Fibroblast of lung (primary cell): ENCODE measurements at places on chromosomes 1 and 21.
A peak's percentile ranks its signal among the peaks of the same experiment; 100 is the strongest.

- H3K4me1 ChIP-seq: peaks cover 3% of the 10 kb centered on the region
- no peak overlapping the region for H3K4me3 ChIP-seq
- DNase-seq: peak; percentile 85
- no peaks in the 10 kb centered on the region for H3K36me3 ChIP-seq
Measured at GRCh38 chr1:212518188-212519054, 85.7 kb downstream of the NENF start.

GRCh38 chr21:37358397-37358796, 8.2 kb upstream of the DYRK1A start:
- no peak for DNase-seq
- H3K27ac ChIP-seq: no peak overlapping the region
- no peaks in the 10 kb centered on the region for H3K27me3 ChIP-seq
- no peaks in the 10 kb centered on the region for H3K4me1 ChIP-seq
- H3K4me3 ChIP-seq: no peak overlapping the region

DNA sequence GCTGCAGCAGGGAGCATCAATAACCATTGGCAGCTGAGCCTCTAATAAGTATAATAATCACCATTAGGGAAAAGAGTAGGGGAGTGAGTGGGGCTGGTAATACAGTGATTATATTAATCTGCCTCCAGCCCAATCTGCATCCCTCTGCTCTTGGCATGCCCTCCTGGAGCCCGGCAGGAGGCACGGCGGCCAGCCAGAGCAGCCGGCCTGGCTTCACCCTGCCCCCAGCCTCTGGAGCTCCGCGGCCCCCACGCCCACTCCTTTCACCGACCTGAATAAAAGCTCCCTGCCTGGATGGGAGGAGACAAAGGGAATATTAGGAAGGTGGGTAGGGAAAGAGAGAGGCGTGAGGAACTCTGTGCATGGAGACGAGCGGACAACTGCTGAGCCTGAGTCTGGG, 28.3 kb downstream of the OPTC start:
- no peaks in the 10 kb centered on the region for H3K27me3 ChIP-seq
- no peak overlapping the region for H3K4me3 ChIP-seq
- H3K4me1 ChIP-seq: peaks cover 20% of the 10 kb centered on the region
- no peaks in the 10 kb centered on the region for H3K36me3 ChIP-seq

GRCh38 chr1:106022312-106022902, 1034.1 kb upstream of the PRMT6 start:
- no peak overlapping the region for H3K27ac ChIP-seq
- no peaks in the 10 kb centered on the region for H3K36me3 ChIP-seq
- DNase-seq: peak; percentile 42
- H3K4me3 ChIP-seq: no peak overlapping the region
- H3K4me1 ChIP-seq: no peaks in the 10 kb centered on the region
- no peaks in the 10 kb centered on the region for H3K27me3 ChIP-seq

GRCh38 chr1:213242883-213243282, 191.8 kb downstream of the RPS6KC1 start:
- DNase-seq: no peak
- no peaks in the 10 kb centered on the region for H3K36me3 ChIP-seq
- no peak overlapping the region for H3K4me3 ChIP-seq
- no peak overlapping the region for H3K27ac ChIP-seq
- H3K4me1 ChIP-seq: no peaks in the 10 kb centered on the region

- H3K36me3 ChIP-seq: no peaks in the 10 kb centered on the region
- H3K4me3 ChIP-seq: no peak overlapping the region
- peaks cover 8% of the 10 kb centered on the region for H3K4me1 ChIP-seq
- no peak overlapping the region for H3K27ac ChIP-seq
Measured at GRCh38 chr1:218718206-218718605, 373.1 kb downstream of the TGFB2 start.

DNA sequence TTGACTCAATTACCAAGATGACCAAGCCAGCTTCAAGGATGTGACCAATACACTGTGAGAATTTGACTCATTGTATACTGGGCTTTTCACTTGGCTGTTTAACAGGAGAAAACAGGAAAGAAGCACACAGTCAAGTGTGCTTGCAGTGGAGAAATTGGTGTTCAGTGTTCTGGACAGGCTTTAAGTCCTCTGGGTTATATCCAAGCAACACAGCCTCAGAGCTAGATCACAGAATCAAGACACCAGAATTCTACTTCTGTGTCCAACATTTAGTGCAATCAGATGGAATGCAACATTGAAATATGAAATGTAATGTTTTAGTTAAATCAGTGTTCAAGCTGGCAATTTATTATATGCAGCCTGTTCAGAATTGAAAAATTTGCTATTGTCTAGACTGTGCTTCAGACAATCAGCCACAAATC, 694.4 kb downstream of the LTN1 start:
- H3K27me3 ChIP-seq: no peaks in the 10 kb centered on the region
- DNase-seq: no peak
- no peaks in the 10 kb centered on the region for H3K36me3 ChIP-seq
- no peak overlapping the region for H3K4me3 ChIP-seq

DNA sequence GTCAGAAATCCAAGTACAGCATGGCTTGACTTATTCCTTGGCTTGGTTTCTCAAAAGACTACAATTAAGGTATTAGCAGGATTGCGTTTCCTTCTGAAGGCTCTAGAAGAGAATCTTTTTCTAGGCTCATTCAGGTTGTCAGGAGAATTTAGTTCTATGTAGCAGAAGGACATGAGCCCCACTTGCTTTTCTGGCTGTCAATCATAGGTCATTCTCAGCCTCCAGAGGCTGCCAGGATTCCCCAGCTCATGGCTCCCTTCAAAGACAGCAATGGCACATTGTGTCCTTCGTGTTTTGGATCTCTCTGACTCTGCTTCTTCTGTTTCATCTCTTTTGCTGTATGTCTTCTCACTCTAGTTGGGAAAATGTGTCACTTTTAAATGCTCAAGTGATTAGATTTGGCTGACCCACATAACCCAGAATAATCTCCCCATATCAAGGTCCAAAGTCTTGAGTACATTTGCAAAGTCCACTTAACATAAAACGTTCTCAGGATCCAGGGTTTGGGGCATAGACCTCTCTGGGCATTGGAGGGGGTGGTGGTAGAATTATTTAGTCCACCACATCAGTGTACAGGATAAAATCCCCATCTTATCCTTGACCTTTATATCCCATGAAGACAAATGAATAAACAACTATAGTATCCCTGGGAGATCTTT, 126.7 kb upstream of the BCL9 start:
- no peak overlapping the region for H3K27ac ChIP-seq
- H3K4me1 ChIP-seq: no peaks in the 10 kb centered on the region

DNA sequence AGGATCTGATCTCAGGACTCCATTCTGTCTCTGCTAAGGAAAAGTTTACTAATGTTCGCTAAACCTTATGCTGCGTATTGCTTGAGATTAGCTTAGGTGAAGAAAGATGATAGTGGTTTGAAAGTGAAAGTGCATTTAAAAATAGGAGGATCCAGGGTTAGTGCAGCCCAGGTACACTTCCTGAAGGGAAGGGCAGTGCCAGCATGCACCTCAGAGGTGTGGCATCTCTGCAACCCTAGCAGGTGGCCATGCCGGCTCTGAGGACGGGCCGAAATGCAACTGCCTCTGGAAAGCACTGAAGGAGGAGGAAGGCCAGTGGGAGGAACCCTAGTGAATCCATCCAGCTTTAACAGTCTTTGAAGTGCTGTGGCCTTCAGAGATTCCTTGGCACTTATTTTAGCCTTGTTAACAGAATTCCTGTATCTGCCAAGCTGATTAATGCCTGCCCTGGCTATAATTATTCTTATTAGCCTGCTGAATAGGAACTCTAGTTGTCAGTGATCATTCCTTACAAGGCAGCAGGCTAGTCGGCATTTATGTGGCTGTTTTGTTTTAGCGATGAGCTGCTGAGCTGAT, 5.5 kb downstream of the PTGFRN start:
- DNase-seq: no peak
- no peak overlapping the region for H3K27ac ChIP-seq
- no peaks in the 10 kb centered on the region for H3K4me1 ChIP-seq
- peaks cover 17% of the 10 kb centered on the region for H3K27me3 ChIP-seq
- H3K36me3 ChIP-seq: no peaks in the 10 kb centered on the region
- H3K4me3 ChIP-seq: no peak overlapping the region

DNA sequence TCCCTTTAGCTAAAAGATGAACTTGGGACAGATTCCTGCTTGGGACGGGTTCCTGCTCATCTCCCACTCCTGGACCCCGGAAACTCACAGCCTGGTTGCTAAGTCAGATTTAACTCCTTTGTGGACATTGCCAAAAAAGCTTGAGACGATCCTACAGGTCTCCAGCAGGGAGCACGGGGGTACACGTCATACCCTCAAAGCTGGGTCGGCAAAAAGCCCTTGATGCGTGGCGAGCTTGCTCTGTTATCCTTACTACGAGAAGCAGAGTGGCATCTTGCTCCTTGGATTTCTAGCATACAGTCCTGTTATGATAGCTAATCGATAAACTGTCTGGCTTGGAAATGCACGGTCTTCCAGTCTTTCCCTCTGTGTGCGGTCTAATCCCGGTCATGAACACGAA, 60.8 kb upstream of the KRTAP19-8 start:
- no peaks in the 10 kb centered on the region for H3K4me1 ChIP-seq
- no peak overlapping the region for H3K27ac ChIP-seq
- H3K4me3 ChIP-seq: no peak overlapping the region

DNA sequence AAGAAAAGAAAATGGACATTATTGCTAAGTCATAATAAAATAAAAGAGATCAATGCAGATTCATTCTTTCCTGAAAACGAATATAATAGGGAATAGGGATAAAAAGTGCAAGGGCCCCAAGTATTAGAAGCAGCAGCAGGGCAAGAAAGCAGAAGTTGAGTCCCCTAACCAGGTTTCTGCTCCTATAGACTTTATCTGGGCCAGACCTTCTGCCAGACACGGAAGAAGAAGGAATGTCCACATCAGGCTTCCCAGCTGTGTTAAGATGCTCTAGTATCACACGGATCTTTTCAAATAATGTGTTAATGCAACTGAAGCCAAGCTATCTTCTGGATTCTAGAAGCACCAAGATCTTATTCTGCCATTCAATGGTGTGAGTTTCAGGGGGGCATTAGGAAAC, 26.9 kb downstream of the CD244 start:
- H3K27me3 ChIP-seq: no peaks in the 10 kb centered on the region
- no peak overlapping the region for H3K27ac ChIP-seq
- H3K36me3 ChIP-seq: no peaks in the 10 kb centered on the region

GRCh38 chr1:191959856-191960255, 198.4 kb upstream of the RGS18 start:
- H3K4me3 ChIP-seq: no peak overlapping the region
- H3K27me3 ChIP-seq: no peaks in the 10 kb centered on the region
- no peaks in the 10 kb centered on the region for H3K36me3 ChIP-seq
- H3K4me1 ChIP-seq: no peaks in the 10 kb centered on the region
- no peak for DNase-seq
- no peak overlapping the region for H3K27ac ChIP-seq

GRCh38 chr1:8578936-8579335, 238.5 kb downstream of the RERE start:
- peaks cover 2% of the 10 kb centered on the region for H3K4me1 ChIP-seq
- H3K36me3 ChIP-seq: no peaks in the 10 kb centered on the region
- H3K27me3 ChIP-seq: no peaks in the 10 kb centered on the region
- no peak for DNase-seq
- H3K4me3 ChIP-seq: no peak overlapping the region

- no peaks in the 10 kb centered on the region for H3K4me1 ChIP-seq
- no peaks in the 10 kb centered on the region for H3K36me3 ChIP-seq
- no peak overlapping the region for H3K4me3 ChIP-seq
- DNase-seq: no peak
Measured at GRCh38 chr1:167839009-167839408, 74.9 kb downstream of the ADCY10 start.

GRCh38 chr1:50174101-50174500, 65.4 kb downstream of the ELAVL4 start:
- no peak overlapping the region for H3K27ac ChIP-seq
- H3K4me3 ChIP-seq: no peak overlapping the region
- no peaks in the 10 kb centered on the region for H3K36me3 ChIP-seq
- no peak for DNase-seq
- no peaks in the 10 kb centered on the region for H3K27me3 ChIP-seq
- H3K4me1 ChIP-seq: no peaks in the 10 kb centered on the region

DNA sequence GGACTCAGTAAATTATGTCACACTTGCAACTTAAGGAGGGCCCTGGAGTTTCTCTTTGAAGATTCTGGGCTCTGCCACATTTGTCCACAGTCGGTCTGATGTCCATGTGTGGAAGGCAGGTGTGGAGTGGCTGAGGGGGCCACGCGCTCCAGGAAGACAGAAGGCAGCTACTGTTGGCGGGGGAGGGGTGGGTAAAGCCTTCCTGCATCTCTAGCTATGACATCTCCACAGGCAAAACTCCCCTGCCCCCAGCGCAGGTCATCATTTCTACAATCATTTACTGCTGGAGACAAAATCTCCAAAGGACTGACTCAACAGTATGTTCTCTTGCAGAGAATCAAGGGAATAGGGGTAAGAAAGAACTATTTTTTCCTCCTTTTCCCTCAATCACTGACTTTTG, 11.4 kb upstream of the TSPEAR start:
- DNase-seq: no peak
- no peak overlapping the region for H3K4me3 ChIP-seq
- no peaks in the 10 kb centered on the region for H3K4me1 ChIP-seq
- no peaks in the 10 kb centered on the region for H3K36me3 ChIP-seq
- H3K27me3 ChIP-seq: peaks cover 14% of the 10 kb centered on the region
- no peak overlapping the region for H3K27ac ChIP-seq

GRCh38 chr1:233261206-233261605, 34.3 kb downstream of the PCNX2 start:
- H3K36me3 ChIP-seq: peaks cover 12% of the 10 kb centered on the region
- DNase-seq: no peak
- no peak overlapping the region for H3K4me3 ChIP-seq
- no peak overlapping the region for H3K27ac ChIP-seq
- H3K4me1 ChIP-seq: no peaks in the 10 kb centered on the region
- H3K27me3 ChIP-seq: no peaks in the 10 kb centered on the region

GRCh38 chr1:206609229-206609991, 2.9 kb downstream of the EIF2D start:
- no peak overlapping the region for H3K4me3 ChIP-seq
- H3K27me3 ChIP-seq: no peaks in the 10 kb centered on the region
- H3K27ac ChIP-seq: no peak overlapping the region
- peaks cover 2% of the 10 kb centered on the region for H3K36me3 ChIP-seq
- peaks cover 2% of the 10 kb centered on the region for H3K4me1 ChIP-seq

- H3K27me3 ChIP-seq: no peaks in the 10 kb centered on the region
- peak overlapping the region; percentile 84 for H3K4me3 ChIP-seq
- peaks cover 2% of the 10 kb centered on the region for H3K4me1 ChIP-seq
Measured at GRCh38 chr21:25563361-25564116, 43.7 kb downstream of the MRPL39 start.

GRCh38 chr1:223421025-223421424, 27.8 kb downstream of the CCDC185 start:
- H3K4me1 ChIP-seq: peaks cover 3% of the 10 kb centered on the region
- H3K36me3 ChIP-seq: no peaks in the 10 kb centered on the region
- no peaks in the 10 kb centered on the region for H3K27me3 ChIP-seq
- DNase-seq: no peak
- H3K27ac ChIP-seq: no peak overlapping the region
